ENCODE measurements at places on chromosomes 6 and 20.

DNA sequence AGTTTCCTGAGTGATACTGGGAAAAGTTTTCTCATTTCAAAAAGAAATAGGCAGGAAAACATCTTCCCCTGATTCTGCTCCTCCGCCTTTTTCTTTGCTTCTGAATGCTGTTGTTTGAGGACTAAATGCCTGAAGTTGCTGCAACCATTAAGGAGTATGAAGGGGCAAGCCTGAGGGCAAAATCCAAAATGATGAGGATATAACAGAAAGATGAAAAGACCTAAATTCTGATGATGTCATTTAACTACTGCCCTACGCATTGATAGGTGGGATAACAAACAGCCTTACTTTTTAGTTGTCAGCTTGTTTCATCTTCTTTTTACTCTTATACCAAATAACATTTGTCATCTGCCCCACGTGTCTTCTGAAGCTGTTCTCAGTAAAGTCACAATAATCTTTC is 474.6 kb upstream of the MMS22L start:
- no peak overlapping the region for H3K27ac ChIP-seq
- no peaks in the 10 kb centered on the region for H3K4me1 ChIP-seq
- no peak for DNase-seq
- no peaks in the 10 kb centered on the region for H3K27me3 ChIP-seq
- no peak overlapping the region for H3K4me3 ChIP-seq
- H3K36me3 ChIP-seq = no peaks in the 10 kb centered on the region

GRCh38 chr6:157961153-157961831 is 20.4 kb upstream of the SYNJ2 start:
- no peaks in the 10 kb centered on the region for H3K36me3 ChIP-seq
- no peaks in the 10 kb centered on the region for H3K27me3 ChIP-seq
- no peak overlapping the region for H3K4me3 ChIP-seq
- no peak overlapping the region for H3K27ac ChIP-seq
- no peak for DNase-seq

DNA sequence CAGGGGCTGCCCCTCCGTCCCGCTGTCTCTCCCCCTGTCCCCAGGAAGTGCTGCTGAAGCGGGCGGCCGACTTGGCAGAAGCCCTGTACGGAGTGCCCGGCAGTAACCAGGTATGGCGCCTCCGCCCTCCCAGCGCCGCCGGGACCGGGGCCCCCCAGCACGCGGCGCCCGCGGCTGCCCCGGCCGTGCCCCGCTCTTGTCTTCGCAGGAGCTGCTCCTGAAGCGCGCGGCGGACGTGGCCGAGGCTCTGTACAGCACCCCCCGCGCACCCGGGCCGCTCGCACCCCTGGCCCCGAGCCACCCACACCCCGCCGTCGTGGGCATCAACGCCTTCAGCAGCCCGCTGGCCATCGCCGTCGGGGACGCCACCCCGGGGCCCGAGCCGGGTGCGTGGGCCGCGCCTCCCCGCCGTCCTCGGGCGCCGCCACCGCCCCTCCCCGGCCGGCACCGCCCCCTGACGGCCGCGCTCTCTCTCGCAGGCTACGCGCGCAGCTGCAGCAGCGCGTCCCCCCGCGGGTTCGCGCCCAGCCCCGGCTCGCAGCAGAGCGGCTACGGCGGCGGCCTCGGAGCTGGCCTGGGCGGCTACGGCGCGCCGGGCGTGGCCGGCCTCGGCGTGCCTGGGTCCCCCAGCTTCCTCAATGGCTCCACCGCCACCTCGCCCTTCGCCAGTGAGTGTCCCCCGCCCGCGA is 48.4 kb downstream of the CPXM1 start:
- H3K4me1 ChIP-seq = peaks cover 8% of the 10 kb centered on the region
- no peak for DNase-seq
- peaks cover 60% of the 10 kb centered on the region for H3K27me3 ChIP-seq
- H3K4me3 ChIP-seq = peak overlapping the region; percentile 30

- no peak overlapping the region for H3K4me3 ChIP-seq
- H3K27me3 ChIP-seq = no peaks in the 10 kb centered on the region
- no peak overlapping the region for H3K27ac ChIP-seq
These were observed 20.5 kb downstream of the CLVS2 start for GRCh38 chr6:123016431-123017103.

DNA sequence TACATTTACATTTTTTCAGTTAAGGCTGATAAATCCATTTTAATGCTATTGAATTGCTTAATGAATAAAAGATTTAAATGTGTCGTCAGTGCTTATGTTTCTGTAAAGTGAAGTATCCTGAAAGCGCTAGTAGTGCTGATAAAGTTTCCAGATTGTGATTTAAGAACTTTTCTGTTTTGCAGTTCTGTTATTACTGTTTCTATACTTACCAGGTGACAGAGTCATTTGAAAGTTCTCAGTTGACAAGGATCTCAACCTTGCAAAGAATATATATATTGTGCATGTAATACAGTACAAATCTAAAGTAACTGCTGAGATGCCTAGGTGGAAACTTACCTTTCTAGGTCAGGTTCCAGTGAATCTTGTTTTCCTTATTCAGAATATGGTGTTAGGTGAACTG is 201.8 kb downstream of the ARID1B start:
- H3K4me3 ChIP-seq = no peak overlapping the region
- no peaks in the 10 kb centered on the region for H3K36me3 ChIP-seq

- H3K27me3 ChIP-seq = no peaks in the 10 kb centered on the region
- H3K4me1 ChIP-seq = peaks cover 26% of the 10 kb centered on the region
- H3K36me3 ChIP-seq = peaks cover 9% of the 10 kb centered on the region
- peak; percentile 95 for DNase-seq
- H3K27ac ChIP-seq = peak overlapping the region; percentile 76
- no peak overlapping the region for H3K4me3 ChIP-seq
These were observed 27.9 kb downstream of the PPARD start for GRCh38 chr6:35370124-35370741.

DNA sequence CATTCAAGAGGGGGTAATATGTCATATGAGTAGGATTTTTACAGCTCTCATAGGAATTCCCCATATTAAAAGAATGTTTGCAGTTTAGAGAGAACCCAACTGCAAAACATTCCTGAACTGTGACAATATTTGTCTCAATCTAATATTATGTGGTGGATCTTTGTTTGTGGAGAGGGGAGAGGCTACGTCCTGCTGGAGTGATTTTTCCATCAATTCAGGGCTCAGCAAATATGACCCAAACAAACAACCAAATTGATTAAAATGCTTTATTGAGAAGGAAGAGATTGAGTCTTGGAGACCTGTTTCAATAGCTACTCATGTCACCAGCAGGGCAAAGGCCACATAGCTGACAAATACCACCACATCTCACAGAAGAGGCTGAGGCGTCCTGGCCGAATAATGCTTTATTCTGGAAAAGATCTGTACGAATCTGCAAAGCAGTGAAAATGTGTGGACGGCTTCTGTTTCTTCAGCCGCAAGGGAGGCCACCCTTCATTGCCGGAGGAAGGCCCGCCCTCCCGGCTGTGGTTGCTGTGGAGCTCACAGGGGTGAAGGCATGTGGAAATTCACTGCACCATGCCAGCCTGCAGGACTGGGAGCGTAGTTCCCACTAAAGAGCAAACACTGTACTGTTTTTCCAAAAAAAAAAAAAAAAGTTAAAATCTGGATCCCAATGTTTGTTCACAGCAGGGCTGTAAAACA is 89.7 kb upstream of the QKI start:
- H3K27me3 ChIP-seq = no peaks in the 10 kb centered on the region
- no peak overlapping the region for H3K4me3 ChIP-seq
- DNase-seq = peak; percentile 8
- H3K36me3 ChIP-seq = no peaks in the 10 kb centered on the region

DNA sequence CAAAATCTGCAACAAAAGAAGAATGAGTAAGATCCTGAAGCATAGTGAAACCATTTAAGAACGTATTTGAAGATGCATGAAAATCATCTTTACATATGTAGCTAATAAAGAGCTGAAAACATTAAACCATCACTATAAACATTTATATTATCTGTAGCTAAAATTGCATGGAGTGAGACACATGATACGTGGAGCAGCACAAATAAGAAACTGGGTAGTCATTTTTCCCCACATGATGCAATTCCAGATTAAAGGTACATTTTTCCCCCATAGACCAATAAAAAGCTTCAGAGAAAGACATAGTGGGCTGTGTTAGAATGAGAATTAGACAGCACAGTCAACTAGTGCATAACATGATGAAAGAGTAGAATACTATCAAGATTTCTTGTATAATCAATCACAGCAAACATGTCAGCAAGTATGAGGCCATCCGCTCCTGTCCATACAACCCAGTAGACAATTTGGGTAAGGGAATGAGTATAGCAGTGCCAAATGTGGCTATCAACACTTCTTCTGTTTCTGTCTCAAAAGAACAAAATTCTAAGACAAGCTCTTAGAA is 67.0 kb downstream of the RSPO3 start:
- H3K27ac ChIP-seq = no peak overlapping the region
- H3K4me1 ChIP-seq = no peaks in the 10 kb centered on the region
- H3K27me3 ChIP-seq = no peaks in the 10 kb centered on the region

- peaks cover 11% of the 10 kb centered on the region for H3K4me1 ChIP-seq
- peaks cover 53% of the 10 kb centered on the region for H3K36me3 ChIP-seq
- DNase-seq = peak; percentile 66
These were observed 39.2 kb upstream of the RNF8 start for GRCh38 chr6:37314487-37315156.

- no peak for DNase-seq
- no peaks in the 10 kb centered on the region for H3K27me3 ChIP-seq
- H3K4me3 ChIP-seq = no peak overlapping the region
- H3K36me3 ChIP-seq = no peaks in the 10 kb centered on the region
- H3K27ac ChIP-seq = no peak overlapping the region
These were observed 428.3 kb downstream of the ADGRB3 start for GRCh38 chr6:69063401-69063800.

DNA sequence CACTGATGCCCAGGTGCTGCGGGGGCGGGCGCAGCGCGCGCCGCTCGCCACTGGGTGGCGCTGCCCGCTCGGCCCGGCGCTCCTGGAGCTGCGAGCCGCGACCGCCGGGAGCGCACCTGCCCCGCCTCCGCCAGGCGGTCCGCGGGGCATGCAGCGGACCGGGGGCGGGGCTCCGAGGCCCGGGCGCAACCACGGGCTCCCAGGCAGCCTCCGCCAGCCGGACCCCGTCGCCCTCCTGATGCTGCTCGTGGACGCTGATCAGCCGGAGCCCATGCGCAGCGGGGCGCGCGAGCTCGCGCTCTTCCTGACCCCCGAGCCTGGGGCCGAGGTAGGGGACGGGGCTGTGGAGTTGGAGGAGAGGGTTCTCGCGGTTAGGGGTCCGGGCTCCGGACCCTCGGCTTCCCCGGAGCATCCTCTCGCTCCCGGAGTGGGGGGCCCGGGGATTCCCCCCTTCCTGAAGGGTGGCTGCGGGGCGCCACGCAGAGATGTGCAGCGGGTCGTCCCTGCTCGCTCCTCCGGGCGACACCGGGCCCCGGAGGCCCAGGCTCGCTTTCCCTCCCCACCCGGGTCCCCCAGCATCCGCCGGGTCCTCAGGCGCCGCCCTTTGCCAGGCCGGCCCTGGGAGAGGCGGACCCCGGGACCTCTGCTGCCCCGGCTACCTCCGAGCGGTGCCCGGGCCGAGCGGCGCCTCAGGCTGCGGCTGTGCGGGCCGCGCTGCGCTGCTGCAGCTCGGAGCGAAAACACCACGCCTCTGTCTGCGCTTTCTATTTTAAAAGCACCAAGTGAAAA is at the start of gene BCAS4:
Gene BCAS4, plus strand, starts transcription at position 216 of the 789 bp plus-strand sequence. Its CDS starts 23 bp downstream, at position 239.
- H3K27ac ChIP-seq = peak within 1 kb of the TSS; percentile 58
- DNase-seq = peak; percentile 79
- H3K27me3 ChIP-seq = no peaks in the 10 kb centered on the region
- peaks cover 11% of the 10 kb centered on the region for H3K4me1 ChIP-seq
- no peaks in the 10 kb centered on the region for H3K36me3 ChIP-seq
- peak within 1 kb of the TSS; percentile 72 for H3K4me3 ChIP-seq

DNA sequence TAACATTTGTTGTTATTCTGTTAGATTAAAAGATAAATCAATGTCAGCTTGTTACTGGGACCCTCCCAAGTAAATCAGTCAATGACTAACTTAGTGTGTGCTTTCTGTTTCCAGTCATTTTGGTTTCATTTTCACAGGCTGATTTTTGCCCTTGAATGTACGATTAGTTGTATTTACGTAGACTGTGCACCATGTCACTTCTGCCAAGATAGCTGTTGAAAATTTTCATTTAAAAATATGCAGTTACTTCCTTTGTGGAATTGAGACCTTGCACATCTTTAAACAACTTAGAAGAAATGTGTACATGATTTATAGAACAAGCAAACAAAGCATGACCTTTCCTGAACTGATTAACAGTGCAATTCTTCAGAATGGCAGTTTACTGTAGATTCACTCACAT is 944.8 kb upstream of the CITED2 start:
- H3K27me3 ChIP-seq = no peaks in the 10 kb centered on the region
- H3K4me3 ChIP-seq = peak overlapping the region; percentile 16
- H3K27ac ChIP-seq = peak overlapping the region; percentile 35
- H3K4me1 ChIP-seq = peaks cover 7% of the 10 kb centered on the region

DNA sequence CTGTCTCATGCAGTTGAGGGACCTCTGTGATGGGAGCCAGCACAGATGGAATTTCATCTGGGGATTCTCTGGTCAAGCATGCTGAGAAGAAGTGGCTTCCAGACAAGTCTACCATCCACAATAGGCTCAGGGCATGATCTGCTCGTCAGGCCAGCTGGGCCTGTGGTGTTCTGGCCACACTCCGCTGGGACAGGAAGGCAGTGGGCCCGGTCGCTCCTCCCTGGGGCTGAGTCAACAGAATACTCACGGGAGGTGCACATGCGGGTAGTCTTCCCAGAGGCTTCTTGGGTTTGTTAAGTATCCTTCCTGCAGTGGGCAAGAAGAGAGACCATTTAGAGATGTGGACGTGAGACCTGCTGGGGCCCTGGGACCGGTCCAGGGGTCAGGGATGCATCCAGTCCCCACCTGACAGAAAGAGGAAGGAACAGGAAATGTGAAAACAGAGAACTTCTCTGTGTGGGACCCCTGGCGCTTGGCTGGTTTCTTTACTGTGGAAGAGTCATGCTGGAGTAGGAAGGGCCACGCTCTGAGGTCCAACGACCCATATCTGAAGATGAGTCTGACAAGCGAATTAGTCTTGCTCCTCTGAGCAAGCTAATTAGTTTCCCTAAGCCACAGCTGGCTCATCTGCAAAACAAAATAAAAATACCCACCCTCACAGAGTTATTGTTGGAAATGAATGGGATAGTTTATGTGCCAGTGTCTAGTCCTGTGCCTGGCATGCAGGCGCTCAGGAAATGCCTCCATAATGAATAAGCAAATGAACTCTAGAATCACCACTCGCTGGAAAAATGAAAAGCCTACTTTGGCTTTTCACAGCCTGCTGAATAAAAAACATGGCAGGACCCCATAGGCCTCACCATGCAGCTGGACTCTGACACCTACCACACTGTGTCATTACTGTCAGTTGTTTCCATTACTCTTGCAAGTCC is 67.3 kb downstream of the TRAM2 start:
- H3K27ac ChIP-seq = peak overlapping the region; percentile 16
- peaks cover 41% of the 10 kb centered on the region for H3K4me1 ChIP-seq
- no peak for DNase-seq
- H3K36me3 ChIP-seq = peaks cover 72% of the 10 kb centered on the region

GRCh38 chr6:121235386-121235785 is 98.9 kb downstream of the TBC1D32 start:
- no peaks in the 10 kb centered on the region for H3K4me1 ChIP-seq
- no peaks in the 10 kb centered on the region for H3K27me3 ChIP-seq
- no peak overlapping the region for H3K4me3 ChIP-seq
- DNase-seq = no peak
